Right forelimb (tissue), 1 donor: ENCODE measurements at places on chromosomes 16 and 17.
A peak's percentile ranks its signal among the peaks of the same experiment; 100 is the strongest.

GRCh38 chr17:75365931-75366275 lies 39.6 kb downstream of the GRB2 start:
- DNase-seq, result no peak

- no peak for DNase-seq
These were observed 5.9 kb upstream of the CNOT1 start for GRCh38 chr16:58635502-58635901.

DNA sequence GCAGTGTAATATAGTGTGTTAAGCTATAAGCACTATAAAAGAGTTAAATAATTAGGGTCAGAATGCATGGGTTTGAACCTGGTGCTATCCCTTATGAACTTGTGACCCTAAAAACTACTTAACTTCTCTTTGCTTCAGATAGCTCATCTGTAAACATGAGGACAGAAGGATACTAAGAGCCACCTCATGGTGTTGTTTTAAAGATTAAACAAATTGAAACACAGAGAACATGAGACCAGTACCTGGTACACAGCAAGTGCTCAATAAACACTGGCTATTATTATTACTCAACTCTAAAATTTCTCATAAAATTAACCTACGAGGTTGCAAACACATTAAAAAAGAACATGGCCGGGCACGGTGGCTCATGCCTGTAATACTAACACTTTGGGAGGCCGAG lies 43.3 kb downstream of the SMURF2 start:
- no peak for DNase-seq

DNA sequence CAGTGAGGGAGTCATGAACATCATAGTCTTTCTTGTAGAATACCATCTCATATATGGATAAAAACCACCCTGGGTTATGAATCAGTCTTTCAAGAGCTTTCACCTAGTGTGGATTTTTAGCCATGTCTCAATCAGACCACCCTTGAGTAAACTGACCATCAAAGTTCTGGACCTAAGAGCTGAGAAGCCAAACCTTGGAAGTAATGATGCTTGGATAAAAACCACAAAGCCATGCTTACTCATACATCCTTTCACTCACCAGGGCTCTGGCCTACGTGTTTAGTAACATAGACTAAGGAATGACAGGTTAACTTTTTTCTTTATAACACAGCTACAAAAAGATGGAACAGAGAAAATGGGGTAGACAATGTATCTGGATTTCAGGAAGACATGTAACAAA lies 167.2 kb downstream of the STX8 start:
- DNase-seq, result no peak

DNA sequence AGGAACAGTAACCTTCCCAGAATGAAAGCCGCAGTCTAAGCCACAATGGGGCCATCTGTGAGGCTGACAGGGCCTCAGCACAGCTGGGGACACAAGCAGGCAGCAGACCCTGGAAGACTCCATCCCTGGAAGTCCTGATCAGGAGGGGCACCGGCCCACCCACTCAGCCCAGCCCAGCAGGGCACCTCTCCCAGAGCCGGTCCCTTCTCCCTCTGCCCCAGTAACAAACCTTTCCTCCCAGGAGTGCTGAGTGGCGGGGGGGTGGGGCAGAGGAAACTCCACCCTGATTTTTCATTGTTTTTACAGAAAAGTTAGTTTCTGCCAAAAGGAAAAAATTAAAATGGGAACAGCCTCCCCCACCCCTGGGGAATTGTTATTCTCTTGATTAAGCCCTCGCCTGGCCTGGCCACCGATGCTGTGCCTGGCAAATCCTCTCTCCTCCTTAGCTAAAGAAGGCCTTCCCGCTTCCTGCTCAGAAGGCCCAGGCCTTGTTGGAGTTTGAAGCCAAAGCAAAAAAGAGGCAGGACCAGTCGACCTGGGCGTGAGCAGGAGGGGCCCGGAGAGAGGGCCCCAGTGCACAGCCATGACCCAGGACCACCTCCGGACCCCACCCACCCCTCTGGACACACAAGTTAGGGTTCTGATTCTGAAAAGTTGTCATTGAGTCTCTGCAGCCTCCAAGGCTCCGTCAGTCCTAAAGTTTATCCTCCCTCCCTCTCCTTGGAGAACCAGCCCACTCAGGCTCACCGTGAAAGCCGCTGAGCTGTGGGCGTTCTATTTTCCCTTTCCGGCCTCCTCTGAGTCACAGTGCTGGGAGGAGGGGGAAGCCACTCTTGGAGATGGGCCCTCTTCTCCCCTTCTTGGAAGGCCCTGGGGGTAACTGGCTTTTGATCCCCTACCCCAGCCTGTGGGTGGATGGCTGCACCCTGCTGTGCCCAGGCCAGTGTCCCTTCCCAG lies 128.4 kb upstream of the TNRC6C start:
- peak; percentile 75 for DNase-seq
